ENCODE measurements at places on chromosomes 11 and 22.

DNA sequence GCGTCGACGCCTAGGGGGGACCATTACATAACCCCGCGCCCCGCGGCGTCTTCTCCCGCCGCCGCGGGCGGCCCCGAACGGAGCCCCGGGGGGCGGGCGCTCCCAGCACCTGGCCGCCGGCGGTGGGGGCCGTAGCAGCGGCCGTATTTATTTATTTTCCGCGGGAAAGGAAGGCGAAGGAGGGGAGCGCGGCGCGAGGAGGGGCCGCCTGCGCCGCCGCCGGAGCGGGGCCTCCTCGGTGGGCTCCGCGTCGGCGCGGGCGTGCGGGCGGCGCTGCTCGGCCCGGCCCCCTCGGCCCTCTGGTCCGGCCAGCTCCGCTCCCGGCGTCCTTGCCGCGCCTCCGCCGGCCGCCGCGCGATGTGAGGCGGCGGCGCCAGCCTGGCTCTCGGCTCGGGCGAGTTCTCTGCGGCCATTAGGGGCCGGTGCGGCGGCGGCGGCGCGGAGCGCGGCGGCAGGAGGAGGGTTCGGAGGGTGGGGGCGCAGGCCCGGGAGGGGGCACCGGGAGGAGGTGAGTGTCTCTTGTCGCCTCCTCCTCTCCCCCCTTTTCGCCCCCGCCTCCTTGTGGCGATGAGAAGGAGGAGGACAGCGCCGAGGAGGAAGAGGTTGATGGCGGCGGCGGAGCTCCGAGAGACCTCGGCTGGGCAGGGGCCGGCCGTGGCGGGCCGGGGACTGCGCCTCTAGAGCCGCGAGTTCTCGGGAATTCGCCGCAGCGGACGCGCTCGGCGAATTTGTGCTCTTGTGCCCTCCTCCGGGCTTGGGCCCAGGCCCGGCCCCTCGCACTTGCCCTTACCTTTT is at the start of gene EP300:
Gene EP300, plus strand, starts transcription at position 570 of the 795 bp plus-strand sequence. CDS start 413 bp downstream, outside the sequence.
- H3K36me3 ChIP-seq: no peaks in the 10 kb centered on the region
- peak within 1 kb of the TSS; percentile 96 for H3K27ac ChIP-seq
- peak; percentile 88 for DNase-seq

DNA sequence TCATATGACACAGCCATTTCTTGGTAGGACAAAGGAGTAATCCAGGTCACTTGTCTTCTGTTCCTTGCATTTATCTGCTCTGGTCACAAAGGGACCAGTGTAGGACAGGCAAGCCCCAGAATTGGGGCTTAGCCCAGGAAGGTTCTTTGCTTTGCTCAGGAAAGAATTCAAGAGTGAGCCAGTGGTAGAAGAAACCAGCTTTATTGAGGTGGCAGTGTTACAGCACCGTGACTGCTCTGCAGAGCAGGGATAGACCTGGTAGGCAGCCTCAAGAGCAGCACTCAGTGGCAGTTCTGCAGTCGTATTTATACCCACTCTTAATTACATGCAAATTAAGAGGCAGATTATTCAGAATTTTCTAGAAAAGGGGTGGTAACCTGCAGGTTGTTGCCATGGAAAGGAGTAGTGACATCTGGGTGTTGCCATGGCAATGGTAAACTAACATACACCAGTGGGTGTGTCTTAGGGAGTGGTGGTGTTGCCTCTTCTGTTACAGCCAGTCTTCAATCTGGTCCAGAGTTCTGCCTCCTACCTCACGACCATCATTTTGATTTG is 84.9 kb upstream of the RAB1B start:
- DNase-seq: no peak
- peaks cover 3% of the 10 kb centered on the region for H3K36me3 ChIP-seq
- no peaks in the 10 kb centered on the region for H3K27me3 ChIP-seq
- no peak overlapping the region for H3K27ac ChIP-seq
- peaks cover 8% of the 10 kb centered on the region for H3K4me1 ChIP-seq

GRCh38 chr11:102527684-102528083 is 2.9 kb downstream of the MMP7 start:
- no peak overlapping the region for H3K27ac ChIP-seq
- no peaks in the 10 kb centered on the region for H3K36me3 ChIP-seq
- no peak for DNase-seq
- H3K4me1 ChIP-seq: peaks cover 2% of the 10 kb centered on the region
- no peak overlapping the region for H3K4me3 ChIP-seq

GRCh38 chr11:57491371-57492061 is 24.0 kb downstream of the SLC43A1 start:
- DNase-seq: peak; percentile 26
- no peaks in the 10 kb centered on the region for H3K27me3 ChIP-seq
- peaks cover 7% of the 10 kb centered on the region for H3K36me3 ChIP-seq
- peaks cover 3% of the 10 kb centered on the region for H3K4me1 ChIP-seq
- no peak overlapping the region for H3K27ac ChIP-seq
- H3K4me3 ChIP-seq: no peak overlapping the region

- no peaks in the 10 kb centered on the region for H3K4me1 ChIP-seq
- no peak for DNase-seq
- no peaks in the 10 kb centered on the region for H3K36me3 ChIP-seq
Measured at GRCh38 chr11:14916403-14916802, 24.4 kb upstream of the CYP2R1 start.

Measured in T-cell (primary cell).